Left lung (tissue), 14 donors: ENCODE measurements at places on chromosomes 2 and 18. TPM values are rescaled to one million over a fixed set of nuclear protein-coding genes. Genes with fewer than 3 reads are reported as not detected.

DNA sequence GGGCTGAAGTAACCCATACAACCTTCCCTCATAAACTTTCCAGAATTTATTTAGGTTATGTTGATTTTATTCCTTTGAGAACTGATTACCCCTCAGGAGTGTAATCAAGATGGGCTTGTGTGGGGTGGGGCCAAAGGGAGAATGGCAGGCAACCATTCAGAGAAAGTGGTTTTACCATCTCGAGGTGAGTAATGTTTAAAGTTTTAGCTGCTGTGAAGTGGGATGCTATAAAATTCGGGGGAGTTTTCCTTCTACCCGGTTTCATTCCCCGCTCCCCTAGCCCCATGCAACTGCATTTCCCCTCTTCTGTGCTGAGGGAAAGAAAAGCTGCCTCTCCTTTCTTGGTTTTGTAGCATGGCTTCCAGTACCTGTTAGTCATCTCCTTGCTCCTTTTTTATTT, 34.7 kb downstream of the MAP4K4 start:
- DNase-seq: no peak

Gene REG3A
- not detected for polyA plus RNA-seq

DNA sequence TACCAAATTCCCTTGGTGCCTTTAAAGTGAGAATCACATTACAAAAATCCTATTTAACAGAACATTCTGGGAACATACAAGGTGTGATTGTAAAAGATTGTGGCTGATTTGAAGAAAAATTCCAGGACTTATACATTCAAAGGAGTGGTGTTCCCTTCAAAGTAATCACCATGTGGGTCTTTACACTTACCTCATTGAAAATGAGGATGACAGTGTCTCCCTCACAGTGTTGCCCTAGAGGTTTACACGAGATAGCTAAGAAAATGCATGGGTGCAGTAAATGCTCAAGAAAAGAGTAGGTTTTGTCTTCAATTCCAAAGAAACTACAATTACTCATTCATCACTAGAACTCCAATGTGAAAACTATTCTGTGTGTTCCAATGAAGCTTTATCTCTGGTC, 331.5 kb downstream of the SLC4A3 start:
- no peak for DNase-seq

Gene DOK6
- 15.5 TPM for polyA plus RNA-seq

Gene C2orf78
- not detected for polyA plus RNA-seq

DNA sequence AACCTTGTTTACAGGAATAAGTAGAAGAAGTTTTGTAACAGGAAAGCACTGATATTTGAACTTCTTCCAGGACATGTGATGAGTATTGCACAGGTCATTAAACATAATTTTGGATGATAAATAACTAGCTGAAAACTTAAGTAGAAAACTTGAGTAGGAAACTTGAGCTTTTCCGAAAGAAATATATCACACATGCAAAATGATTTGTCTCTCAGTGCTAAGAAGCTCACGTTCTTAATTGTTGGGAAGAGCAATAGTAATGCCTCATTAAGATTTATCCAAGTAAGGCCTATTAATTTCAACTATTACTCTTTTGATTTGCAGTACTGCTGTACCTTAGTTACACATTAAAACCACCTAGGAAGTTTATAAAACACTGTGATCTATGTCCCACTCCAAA, 1921.9 kb upstream of the LRRTM1 start:
- DNase-seq: no peak

- no peak for DNase-seq
These were observed 157.5 kb downstream of the LAMA1 start for GRCh38 chr18:6960124-6960523.

DNA sequence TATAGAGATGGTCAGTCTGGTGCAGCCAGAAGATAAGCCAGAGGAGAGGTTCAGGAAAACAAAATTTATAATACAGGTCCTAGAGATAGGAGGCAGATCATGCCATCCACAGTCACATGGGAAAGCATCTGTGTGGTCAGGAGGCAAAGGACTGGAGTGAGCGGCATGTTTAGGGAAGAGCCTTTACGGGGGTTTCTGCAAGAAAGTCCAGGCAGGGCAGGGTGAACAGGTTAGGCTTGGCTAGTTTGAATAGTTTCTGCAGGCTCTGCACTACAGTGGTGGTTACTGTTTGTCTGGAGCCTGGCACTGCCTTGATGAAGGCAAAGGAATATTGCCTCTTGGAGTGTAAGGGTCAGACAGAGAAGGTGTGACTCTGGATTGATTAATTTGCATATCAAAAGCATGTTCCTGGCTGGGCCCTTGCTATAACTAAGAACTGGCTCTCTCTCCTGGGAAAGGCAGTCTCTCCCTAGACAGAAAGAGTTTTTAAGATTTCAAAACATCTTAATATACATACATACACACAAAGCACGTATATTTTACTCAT, 1034.7 kb upstream of the CHAC2 start:
- no peak for DNase-seq

- no peak for DNase-seq
These were observed 267.4 kb downstream of the CYP26B1 start for GRCh38 chr2:71880287-71880686.

DNA sequence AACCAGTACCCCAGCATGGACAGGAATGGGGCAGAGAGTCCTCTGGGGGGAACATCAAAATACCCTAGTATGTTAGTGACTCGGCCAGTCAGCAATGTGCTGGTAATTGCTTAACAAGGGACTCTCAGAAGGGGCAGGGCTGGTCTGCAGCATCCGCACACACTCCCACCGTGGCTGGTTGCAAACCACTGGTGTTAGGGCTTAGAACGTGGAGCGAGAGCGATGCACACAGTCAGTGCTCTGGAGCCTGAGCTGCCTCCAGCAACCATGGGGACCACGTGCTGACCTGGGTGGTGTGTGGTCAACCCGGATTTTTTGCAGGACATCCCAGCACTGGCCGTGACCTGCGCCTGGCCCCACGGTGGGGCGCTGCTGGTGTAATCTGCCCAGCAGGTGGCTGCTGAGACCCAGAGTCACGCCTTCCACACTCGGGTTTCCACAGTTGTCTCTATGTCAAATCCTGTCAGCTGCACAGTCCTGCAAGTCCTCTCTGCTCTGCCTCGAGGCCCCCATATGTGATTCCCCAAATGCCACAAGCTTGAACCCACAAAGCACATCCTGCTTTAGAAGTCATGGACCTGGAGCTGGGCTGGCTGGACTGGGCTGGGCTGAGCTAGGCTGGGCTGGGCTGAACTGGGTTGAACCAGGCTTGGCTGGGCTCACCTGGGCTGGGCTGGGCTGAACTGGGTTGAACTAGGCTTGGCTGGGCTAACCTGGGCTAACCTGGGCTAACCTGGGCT, 50.6 kb upstream of the GPC1 start:
- DNase-seq: no peak

Gene MPHOSPH10
- 49.7 TPM for polyA plus RNA-seq

GRCh38 chr2:231568785-231569435, 23.8 kb upstream of the TEX44 start:
- no peak for DNase-seq

DNA sequence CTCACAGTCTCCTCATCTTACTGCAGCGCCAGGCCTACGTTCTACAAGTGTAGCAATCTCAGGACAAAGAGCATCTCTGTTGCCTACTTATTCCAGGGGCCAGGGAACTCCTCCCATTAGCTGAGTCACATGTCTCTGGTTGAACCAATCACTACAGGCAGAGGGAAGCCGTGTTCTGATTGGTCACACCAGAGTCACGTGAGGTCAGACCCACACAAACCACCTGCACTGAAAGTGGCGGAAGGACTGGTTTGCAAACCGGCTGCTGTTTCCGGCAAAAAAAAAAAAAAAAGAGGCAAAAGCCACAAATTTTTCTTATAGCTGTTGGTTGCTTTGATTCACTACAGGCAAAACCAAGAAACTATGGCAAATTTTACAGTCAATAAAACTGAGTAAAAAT, 21.9 kb upstream of the USP14 start:
- DNase-seq: no peak

Gene NEDD4L
- polyA plus RNA-seq: 100 TPM

- no peak for DNase-seq
These were observed 56.4 kb downstream of the THADA start for GRCh38 chr2:43539436-43539835.

Gene CD207
- polyA plus RNA-seq: 0.07 TPM

DNA sequence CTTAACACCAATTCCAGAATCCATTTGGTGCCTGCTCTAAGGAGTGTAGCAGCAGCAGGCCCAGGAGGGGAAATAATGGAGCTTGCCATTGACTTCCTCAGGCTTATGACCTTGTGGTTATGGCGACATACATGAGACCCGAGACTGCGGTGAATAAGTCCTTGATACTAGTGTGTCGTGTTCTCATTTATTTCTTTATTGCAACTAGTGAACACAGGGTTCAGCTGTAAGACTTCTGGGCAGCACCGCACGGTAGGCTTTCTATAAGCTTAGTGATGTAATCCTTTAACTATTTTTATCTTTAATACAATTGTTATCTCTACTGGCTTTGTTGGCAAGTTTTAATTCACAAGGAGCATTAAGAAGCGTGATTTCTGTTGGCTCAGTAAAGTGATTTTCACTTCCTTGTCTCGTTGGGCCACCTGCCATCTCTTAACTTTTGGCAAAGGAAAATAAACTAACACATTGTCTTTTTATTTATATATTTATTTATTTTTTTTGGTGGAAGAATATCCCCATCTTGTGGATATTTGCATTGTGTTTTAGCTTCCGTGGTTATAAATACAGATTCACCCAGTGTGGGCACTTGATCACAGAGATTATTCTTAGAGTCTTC, 139.8 kb downstream of the LTBP1 start:
- peak; percentile 60 for DNase-seq

Gene OBSL1
- 123 TPM for polyA plus RNA-seq

DNA sequence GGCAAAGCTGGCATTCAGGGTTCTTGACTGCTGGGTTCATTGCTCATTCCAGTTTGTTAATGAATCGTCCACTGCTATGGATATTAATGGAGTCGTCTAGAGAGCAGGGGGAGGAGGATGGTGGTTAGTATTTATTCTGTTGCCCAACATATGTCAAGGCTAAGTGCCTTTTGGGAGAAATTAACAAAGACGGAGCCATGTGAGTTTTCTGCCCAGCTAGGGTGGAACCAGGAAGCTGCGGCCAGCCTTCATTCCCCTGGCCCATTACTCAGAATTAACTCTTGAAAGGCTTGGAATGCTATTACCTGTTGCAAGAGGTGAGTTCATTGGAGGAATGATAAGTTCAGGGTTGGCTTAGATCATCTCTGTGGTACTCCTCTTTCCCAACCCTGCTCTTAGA, 19.3 kb downstream of the IGFBP2 start:
- DNase-seq: no peak

Gene ASB18
- not detected for polyA plus RNA-seq

Gene PLCL1
- 12.1 TPM for polyA plus RNA-seq

DNA sequence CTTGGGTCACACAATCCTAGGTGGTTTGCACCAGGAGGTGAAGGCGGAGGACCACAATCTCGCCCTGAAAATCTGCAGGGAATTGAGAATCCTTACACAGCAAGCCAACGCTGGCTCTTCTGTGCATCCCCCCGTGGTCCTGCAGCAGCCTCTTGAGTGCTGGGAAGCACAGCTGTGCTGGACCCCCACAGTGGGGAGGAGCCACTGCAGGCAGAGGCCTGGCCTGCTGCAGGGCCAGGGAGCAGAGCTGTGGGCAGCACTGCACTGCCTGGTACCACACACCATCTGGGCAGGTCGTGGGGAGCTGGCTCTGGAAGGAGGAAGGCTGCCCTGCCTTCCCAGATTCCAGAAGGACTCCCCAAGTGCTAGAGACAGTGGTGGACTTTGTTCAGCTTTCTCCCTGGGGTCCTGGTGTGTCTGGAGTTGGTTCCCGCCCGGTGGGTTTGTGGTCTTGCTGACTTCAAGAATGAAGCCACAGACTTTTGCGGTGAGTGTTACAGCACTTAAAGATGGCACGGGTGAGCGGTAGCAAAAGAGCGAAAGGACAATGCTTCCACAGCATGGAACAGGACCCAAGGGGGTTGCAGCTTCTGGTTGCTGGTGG, 106.3 kb downstream of the FAM168B start:
- DNase-seq: no peak

DNA sequence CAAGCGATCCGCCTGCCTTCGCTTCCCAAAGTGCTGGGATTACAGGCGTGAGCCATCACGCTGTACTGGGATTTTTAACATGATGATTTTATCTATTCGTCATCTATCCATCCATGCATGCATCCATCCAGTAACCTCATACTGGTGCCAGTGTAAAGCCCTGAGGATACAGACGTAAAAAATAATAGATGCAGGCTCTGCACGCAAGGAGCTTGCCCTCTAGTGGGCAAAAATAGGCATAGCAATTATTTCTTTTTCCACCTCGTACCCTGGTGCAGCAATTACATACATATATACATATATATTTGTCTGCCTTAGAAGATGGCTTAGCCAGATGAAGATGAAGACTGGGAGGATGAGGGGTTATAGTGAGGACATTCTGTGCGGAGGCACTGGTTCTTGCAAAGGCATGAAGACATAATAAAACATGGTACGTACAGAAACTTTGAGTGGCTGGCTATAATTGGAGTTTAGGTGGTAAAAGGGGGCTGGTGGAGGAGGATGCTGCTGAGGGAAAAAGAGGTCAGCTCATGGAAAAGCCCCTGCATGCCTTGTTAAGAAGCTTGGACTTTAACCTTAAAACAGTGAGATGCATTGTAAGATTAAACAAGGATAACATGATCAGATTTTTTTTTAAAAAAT, 19.6 kb upstream of the RPIA start:
- no peak for DNase-seq

Gene DNAJC5G
- 0.32 TPM for polyA plus RNA-seq

DNA sequence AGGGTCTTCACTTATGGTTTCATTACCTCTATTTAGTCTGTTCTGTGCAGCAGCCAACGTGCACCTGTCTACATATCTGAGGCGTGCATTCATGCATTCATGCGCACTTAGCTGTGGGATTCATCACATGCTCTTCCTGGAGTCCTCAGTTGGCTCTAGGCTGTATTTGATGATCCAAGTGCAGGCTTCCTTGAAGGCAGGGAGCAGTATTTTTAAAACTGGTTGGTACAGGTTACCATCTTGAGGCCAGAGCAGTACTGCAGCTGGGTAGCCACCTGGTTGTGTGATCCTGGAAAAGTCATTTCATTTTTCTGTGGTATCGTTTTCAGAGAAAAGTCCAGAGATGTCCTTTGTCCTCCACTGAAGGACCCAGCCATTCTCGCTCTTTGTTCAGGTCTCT, 109.8 kb downstream of the EN1 start:
- DNase-seq: no peak

Gene FIGLA
- not detected for polyA plus RNA-seq

GRCh38 chr2:163351143-163351542, 384.7 kb downstream of the FIGN start:
- no peak for DNase-seq

- no peak for DNase-seq
These were observed 364.9 kb upstream of the TMEFF2 start for GRCh38 chr2:192559587-192559986.

DNA sequence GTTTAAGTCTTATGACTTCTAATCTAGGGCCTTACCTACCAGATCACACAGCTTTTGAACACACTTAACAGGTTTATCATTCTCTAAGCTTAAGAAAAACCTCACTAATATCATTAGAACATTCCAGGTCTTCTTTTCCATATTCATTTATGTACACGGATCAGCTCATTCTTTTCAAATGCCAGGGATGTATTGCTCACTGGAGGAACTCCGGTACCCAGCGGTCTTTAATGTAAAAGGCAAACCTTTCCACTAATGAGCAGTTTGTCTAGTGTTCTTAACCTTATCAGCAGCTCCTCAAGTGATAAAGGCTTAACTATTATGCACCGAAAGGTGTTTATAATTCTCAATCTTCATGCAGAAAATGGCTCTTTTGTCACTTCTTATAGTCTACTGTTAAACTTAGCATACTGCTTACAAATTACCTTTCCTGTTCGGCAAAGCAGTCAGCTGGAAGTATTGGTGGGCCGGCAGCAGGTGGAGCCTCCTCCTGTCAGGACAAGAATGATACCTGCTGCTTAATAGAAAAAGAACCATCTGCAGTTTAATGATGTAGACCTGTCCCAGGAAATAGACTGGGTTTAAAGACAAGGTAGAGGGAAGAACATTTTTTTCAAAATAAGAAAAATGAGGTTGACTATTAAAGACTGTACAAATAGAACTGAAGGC, 142.7 kb downstream of the FIGN start:
- DNase-seq: no peak
